RWPE1 (cell line): ENCODE measurements at places on chromosomes 3 and 15.

DNA sequence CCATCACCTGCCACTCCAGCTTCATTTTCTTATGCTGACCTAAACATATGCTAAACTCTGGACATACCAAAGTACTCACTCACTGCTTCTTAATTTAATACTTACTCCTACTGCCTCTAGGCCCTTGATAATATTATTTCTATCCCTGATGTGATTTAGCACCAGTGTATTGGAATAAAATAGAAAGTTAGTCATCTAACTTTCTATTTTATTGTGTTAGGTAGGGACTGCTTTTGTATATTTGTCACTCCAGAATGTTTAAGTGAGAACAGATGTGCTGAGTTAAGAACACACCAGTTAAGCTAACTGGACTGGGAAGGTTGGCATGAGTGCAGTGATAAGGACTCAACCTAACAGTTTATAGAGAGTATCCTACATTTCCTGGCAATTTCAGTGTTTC lies 6.5 kb upstream of the CLDN16 start:
- no peak for DNase-seq

GRCh38 chr3:123521179-123521969 lies 63.5 kb downstream of the HACD2 start:
- DNase-seq: no peak

DNA sequence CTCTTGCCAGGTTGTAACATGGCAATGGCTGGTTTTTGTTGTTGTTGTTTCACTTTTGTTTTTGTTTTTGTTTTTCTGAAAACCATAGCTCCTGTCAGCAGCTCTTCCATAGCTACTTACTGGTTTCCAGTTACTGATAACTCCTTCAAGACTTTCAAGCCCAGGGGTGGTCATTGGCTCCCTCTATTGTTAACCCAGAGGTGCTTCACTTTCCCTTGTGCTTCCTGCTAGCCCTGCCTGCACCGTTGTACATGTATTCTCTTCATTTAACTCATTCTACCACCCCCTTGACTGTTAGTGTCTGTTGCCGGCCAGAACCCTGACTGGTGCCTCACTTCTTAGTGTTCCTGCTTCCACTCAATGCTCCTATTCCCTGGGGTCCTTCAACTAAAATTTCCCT lies 4.2 kb upstream of the TRAT1 start:
- DNase-seq: peak; percentile 29

GRCh38 chr15:62821384-62822131 lies 221.0 kb upstream of the TPM1 start:
- DNase-seq: no peak

- no peak for DNase-seq
These were observed 6.2 kb downstream of the TGFBR2 start for GRCh38 chr3:30612437-30613132.

GRCh38 chr15:58282060-58282708 lies 144.0 kb downstream of the AQP9 start:
- no peak for DNase-seq

DNA sequence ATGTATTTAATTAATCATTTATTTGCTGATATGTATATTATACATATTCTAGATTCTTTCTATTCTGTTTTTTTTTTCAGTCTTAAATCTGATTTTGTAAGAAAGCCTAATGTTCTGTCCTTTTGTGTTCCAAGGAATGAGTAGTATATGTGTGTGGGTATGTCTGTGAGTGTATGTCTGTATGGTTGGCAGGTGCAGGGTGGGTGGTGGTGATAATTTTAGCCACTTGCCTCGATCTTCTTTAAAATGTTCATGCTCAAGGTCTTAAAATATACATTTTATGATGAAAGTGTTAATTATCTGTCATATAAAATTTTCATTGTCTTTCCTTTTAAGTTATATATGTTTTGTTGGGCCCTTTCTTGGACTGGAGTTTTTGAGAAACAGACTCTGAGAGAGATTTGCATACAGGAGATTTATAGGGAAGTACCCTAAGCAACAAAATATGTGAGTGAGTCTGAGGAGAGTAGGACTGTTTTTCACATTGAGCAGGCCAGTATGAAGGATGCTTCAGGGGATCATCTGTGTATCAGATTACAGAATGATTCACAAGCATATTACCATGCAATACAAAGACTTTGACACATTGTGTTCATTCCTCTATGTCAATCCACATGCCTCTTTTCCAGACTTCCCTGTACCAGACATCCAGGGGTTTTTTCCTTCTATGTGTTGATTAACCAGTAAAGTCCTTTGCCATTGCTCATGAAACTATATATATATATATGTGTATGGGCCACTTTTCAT lies 211.0 kb upstream of the DPPA4 start:
- DNase-seq: no peak

DNA sequence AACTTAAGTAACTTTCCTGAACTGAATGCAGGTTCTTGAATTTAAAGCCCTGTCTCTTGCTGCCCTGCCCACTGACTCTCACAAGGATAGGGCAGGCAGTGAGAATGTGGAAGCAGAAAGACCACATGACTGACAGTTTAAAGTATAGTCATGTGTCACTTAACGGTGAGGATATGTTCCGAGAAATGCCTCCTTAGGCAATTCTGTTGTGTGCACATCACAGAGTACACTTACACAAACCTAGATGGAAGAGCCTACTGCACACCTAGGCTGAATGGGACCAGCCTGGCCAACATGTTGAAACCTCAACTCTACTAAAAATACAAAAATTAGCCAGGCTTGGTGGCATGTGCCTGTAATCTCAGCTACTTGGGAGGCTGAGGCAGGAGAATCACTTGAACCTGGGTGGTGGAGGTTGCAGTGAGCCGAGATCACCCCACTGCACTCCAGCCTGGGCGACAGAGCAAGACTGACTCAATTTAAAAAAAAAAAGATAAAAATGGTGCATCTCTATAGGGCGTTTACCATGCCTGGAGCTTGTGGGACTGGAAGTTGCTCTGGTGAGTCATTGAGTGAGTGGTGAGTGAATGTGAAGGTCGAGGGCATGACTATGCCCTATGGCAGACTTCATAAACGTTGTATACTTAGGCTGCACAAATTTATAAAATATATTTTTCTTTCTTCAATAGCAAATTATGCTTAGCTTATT lies 18.9 kb upstream of the COPG1 start:
- DNase-seq: peak; percentile 76

GRCh38 chr3:81913886-81914663 lies 152.6 kb upstream of the GBE1 start:
- no peak for DNase-seq

- DNase-seq: no peak
These were observed 100.2 kb downstream of the LRIG1 start for GRCh38 chr3:66400411-66401156.

DNA sequence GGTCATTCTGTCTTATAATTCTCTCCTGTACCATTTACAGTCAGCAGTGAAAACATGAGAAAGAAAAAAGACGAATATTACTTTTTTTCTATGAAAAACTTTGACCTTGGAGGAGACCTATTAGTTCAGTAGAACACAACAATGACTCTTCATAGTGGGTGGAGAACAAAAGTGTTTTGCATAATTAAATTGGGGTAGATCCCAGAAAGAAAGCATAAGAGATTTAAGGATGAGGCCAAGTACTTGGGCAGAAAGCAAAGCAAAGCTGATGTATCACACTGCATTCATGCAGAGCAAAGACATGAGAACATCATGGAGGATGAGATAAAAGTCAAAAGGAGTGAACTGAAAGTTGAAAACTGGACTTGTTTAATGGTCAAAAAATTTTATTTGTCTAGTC lies 1273.4 kb downstream of the ROBO2 start:
- no peak for DNase-seq

DNA sequence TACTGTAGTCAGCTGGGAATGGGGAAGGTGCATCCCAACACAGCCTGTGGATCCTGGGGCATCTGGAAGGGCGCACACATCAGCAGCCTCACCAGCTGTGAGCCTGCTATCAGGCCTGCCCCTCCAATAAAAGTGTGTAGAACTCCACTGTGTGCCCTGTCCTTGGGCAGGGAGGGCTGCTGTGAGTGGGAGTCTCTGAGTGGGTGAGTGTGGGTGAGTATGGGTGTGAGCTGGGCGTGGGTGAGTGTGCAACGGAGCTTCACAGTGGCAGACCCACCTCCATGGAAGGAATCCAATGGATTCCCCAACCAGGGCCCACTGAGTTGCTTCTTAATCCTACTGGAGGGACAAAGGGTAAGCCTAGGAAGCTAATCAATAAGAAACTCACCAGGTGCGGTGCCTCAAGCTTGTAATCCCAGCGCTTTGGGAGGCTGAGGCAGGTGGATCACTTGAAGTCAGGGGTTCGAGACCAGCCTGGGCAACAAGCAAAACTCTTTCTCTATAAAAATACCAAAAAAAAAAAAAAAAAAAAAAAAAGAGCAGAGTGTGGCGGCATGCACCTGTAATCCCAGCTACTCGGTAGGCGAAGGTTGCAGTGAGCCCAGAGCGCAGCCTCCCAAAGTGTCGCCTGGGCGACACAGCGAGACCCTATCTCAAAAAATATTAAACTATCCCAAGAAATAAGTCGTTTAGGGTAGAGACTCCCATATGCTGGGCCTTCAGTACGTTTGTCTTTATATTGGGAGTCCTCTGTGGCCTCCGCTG lies 555 bp upstream of the RCCD1 start:
- no peak for DNase-seq

DNA sequence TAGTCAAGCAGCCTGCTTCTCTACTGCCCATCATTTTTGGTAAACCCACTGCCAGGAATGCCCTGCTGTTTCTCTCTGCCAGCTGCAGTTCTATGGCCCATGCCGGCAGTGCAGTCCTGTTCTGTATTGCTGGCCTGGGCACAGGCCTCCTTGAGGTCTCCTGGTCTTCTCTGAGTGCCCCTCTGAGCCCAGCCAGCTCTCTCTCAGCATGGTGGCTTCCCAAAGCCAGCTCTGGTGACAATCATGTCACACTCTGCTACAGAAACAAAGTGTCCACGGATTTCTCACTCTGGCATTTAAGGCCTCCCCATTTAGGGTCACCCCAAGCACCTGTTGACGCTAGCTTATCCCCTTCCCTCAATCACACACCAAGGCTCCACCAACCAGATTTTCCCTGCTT lies 24.5 kb downstream of the SRPRB start:
- no peak for DNase-seq

GRCh38 chr3:45874677-45875346 lies 11.5 kb upstream of the CCR9 start:
- no peak for DNase-seq

- DNase-seq: no peak
These were observed 206.0 kb downstream of the THRB start for GRCh38 chr3:24288496-24289236.

DNA sequence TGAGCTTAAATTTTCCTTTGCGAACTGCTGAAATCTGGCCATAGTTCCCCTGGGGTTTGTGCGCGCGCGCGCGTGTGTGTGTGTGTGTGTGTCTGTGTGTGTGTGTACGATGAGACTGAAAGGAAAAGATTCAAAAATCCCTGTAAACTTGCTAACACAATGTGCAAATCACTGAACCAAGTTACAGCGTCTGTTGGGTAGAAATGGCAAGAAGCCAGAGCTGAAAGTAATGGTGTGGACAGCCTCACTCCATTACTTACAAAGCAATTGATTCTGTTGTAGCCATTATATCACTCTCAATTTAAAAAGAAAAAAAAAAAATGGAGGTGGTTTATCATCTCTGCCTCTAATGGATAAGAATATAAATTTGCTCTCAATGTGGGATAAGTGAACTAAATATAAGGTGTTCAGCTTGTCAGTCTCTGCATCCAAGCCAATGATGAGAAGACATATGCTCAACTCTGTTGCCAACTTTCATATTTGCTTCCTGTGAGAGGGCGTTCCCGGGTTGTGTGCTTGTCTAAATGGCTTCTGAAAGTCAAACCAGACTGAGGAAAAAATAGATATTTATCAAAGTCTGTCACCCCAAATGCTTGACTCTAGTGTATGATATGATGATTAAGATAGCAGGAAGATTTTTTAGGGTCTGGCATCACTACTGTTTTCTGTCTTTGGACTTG lies 422.2 kb downstream of the ZNF385D start:
- DNase-seq: no peak

DNA sequence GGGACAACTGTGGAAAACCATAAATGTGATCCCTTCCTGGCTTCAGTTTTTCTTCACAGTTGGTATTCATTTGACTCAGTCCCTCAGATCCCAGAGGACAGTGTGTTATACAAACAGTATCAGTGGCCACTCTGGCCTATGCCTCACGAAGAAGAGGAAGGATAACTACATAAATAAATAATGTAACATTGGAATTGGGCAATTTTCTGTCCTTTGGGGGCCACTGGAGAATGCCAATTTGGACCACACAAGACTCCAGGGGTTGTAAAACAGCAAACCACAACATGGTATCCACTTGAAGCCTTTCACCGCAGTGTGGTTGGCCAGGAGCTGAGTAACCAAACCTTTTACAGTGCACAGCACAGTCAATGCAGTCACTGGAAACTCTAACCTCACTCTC lies 1077.0 kb downstream of the ROBO2 start:
- DNase-seq: no peak

DNA sequence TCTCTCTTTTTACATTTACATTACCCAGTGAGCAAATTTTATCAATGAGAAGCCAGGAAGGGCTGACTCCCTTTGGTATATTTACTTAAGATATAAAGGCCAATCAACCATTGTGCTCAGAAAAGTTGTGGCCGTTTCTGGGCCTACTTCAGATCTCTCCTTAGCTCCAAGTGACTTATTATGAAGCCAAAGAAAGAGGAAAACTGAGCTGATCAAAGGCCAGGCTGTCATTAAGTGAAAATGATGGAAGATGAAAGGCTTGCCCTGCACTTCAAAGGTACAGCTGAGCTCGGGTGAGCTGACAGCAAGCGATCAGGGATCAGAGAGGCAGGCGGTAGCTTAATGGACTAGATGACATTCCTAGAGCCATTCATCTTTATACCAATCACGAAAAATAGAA lies 24.8 kb downstream of the VGLL4 start:
- no peak for DNase-seq

- DNase-seq: no peak
These were observed 2.9 kb downstream of the PHGR1 start for GRCh38 chr15:40353697-40354096.

GRCh38 chr3:23341147-23341838 lies 138.2 kb downstream of the UBE2E2 start:
- DNase-seq: no peak

DNA sequence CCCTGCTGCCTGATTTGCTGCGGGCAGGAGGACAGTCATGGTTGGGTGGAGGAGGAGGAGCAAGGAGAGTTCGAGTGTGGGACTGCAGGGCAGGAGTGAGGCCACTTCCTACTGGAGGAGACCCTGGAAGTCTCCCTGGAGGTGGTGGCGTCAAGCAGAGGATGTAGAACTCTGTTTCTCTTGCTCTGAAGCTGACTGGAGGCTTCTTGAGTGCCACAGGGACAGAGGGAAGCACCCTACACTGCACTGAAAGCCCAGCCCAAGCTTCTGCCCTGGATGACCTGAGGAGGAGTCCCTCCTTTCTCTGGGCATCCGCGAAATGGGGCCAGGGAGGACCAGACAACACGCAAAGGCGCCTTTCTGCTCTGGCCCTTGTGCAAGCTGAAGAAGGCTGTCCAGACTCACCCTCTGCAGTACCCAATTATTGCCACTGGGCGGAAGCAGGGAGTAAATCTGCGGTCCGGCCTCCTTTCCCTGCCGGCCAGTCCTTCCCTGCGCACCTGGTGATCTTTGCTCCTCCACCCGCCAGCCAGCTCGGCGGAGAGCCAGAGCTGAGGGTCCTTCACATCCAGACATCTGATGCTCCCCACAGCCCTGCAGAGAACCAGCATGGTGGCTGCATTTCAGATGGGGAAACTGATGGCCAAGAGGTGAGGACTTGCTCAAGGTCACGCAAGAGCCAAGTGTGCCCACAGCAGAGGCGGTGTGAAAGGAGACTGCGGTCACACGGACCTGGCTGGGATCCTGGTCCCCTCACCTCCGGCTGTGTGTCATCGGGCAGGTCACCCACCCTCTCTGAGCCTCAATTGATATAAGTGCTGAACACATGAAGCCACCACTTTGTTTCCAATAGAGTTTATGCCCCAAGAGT lies 207.1 kb downstream of the TBC1D2B start:
- peak; percentile 66 for DNase-seq
